ENCODE measurements at places on chromosomes 6 and 20.

GRCh38 chr6:66599541-66599940 lies 892.5 kb upstream of the EYS start:
- DNase-seq: no peak

DNA sequence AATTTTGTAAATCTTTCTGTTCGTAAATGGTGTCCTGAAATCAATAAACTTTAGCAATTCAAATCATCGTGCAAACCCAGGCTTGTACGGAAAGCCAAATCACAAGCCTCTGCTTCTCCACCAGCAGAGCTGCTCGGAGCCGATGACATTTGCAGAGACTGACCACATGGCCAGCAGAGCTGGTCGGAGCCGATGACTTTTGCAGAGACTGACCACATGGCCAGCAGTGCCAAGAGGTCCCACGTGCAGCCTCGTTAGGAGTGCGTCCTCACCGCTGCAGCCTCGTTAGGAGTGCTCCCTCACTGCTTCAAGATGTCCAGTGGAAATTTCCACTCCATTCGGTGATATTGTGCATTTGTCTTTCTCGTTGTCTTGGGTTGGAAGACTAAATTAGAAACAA lies 28.5 kb downstream of the SMOC2 start:
- DNase-seq: no peak

DNA sequence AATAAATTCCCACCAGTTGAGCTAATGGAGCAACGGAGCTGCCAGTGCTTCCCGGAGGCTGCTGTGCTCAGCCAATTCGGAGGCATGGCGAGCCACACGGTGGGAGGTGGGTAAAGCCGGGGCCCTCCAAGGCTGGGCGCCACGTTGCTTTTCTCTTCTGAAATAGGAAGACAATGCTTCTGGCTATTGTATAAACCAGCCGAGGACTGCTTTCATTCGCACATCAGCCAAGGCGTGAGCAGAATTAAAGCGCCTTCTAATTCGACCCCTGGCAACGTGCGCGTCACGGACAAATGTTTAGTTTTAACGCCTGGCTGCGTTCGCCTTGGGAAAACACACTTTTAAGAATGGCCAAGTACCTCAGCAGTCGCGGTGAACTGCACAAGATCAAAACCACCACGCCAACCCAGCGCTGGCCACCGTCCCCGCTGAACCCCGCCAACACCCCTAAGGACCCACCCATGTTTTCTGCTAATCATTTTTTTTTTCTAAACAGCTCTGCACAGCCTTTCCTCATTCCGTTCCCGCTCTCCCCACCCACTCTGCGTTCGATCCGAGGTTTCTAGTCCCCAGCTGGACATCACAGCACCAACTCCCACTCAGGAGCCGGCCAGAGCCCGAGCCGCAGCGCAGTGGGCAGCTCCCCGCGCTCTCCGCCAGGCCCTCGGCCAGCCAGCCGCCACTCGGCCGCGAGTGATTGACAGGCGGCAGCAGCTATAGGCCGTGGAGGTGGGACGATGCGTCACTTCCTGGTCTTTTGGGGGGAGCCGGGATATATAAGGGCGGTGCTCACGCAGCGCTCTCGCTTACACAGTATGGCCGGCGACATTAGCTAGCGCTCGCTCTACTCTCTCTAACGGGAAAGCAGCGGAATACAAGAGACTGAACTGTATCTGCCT lies at the start of gene AMD1:
Gene AMD1, plus strand, starts transcription at position 805 of the 899 bp plus-strand sequence. CDS start 321 bp downstream, outside the sequence.
- DNase-seq: peak; percentile 86

GRCh38 chr6:19902201-19902600 lies 65.0 kb downstream of the ID4 start:
- no peak for DNase-seq

DNA sequence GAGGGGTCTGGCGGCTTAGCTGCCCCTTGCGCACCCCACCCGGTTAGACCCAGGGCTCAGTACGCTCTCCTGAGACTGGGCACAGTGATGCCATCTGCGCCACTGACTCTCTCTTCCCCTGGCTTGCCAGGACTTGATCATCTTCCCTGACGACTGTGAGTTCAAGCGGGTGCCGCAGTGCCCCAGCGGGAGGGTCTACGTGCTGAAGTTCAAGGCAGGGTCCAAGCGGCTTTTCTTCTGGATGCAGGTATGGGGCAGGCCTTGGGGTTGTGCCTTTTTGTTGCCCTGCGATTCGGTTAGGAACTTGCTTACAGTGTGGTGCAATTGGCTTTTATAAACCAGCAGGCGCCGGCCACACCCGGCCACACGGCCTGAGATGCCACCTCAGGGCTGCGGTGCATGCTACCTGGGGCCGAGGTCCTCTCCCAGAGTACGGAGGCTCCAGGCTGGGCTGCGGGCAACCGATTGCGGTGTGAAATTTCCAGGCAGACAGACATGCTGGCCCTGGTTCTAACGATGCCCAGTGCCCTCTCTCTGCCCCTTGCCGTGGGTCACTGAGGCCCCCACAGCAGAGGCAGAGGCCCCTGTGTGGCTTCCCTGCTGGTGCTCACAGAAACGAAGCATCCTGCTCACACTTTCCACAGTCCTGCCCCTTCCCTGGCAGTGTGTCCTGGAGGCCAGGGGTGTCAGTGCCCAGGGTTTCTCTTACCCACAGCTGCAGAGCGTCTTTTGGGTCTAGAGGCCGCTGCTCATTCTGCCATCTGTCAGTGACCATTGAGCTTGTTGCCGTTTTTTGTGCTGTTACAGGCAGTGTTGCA lies 1.7 kb downstream of the ADRM1 start:
- DNase-seq: no peak

DNA sequence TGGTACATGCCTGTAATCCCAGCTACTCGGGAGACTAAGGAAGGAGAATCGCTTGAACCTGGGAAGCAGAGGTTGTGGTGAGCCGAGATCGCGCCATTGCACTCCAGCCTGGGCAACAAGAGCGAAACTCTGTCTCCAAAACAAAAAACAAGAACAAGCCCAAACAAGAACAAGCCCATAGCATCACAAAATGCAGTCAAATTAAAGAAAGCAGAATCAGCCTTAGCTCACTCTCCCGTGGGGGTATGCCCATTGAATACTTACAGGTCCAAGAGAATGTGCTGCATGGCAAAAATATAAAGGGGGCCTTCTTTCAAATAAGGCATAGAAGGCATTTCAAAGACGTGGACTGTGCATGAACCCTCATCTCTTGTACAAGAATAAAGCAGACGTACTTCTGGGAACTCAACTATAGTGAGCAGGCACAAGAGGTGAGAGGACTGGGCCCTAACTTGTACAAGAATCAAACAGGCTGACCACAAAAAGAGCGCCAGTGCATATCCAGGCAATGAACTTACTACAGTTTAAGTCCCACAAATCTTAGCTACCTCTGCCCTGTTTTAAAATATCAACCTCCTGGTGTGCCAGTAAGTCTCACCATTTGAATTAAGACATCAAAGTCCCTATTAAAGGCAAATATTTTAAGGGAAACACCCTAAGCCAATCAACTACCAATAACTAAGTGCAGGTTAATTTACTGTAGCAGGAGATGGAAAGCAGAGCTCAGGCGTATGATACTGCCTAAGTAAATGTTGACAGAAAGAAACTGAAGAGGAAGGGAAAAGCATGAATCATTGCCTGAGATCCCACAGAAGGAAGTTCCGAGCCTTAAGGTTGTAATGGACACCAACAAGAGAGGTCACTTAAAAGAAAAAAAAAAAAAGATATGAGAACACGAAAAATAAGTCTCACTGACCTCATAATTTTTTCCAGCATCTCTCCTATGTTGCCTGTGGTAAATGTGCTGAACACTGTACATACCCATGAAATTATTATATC lies 37.4 kb downstream of the TOMM6 start:
- DNase-seq: no peak

GRCh38 chr6:100456141-100456907 lies 8.4 kb downstream of the SIM1 start:
- no peak for DNase-seq

DNA sequence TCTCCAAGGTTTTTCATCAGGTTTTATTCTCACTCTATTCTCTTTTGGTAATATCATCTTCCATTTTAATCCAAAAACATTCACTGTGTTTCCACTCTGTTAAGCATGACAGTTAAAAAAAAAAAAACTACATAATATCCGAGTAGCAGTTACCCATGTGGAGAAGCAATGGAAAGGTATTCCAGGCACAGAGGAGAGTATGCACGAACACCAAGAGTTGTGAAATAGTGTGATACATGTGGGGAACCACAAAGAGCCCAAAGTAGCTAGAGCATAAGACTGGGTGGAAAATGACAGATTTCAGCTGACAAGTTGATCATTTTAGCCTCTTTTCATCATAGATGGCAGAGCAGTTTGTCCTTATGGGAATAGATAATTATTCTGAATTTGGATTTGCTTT lies 19.9 kb upstream of the FBXL4 start:
- no peak for DNase-seq

DNA sequence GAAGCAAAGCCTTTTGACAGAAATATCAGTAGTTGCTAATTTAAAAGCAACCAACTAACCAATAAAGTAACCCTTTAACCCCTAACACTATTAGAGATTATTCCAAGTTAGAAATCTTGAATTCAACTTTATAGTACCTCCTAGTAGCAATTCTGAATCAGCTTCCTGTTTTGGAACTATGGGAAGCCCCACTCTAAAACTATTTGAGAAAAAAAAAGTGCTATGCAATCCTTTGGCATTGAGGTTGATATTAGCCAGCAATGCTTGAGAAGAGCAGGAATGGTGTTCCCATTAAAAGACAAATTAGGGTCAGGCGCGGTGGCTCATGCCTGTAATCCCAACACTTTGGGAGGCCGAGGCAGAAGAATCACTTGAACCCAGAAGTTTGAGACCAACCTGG lies 306.2 kb upstream of the ZFP64 start:
- DNase-seq: no peak

- no peak for DNase-seq
These were observed 162.2 kb downstream of the NKAIN2 start for GRCh38 chr6:123965894-123966293.

GRCh38 chr20:49515586-49515985 lies 33.1 kb upstream of the KCNB1 start:
- no peak for DNase-seq
